Activated CD8-positive, alpha-beta memory T cell treated with anti-CD3 and anti-CD28 coated beads for 24 hours (primary cell): ENCODE measurements at places on chromosomes 13 and 19.
A peak's percentile ranks its signal among the peaks of the same experiment; 100 is the strongest.

GRCh38 chr13:72716776-72717175 lies 10.7 kb downstream of the MZT1 start:
- no peak for DNase-seq

DNA sequence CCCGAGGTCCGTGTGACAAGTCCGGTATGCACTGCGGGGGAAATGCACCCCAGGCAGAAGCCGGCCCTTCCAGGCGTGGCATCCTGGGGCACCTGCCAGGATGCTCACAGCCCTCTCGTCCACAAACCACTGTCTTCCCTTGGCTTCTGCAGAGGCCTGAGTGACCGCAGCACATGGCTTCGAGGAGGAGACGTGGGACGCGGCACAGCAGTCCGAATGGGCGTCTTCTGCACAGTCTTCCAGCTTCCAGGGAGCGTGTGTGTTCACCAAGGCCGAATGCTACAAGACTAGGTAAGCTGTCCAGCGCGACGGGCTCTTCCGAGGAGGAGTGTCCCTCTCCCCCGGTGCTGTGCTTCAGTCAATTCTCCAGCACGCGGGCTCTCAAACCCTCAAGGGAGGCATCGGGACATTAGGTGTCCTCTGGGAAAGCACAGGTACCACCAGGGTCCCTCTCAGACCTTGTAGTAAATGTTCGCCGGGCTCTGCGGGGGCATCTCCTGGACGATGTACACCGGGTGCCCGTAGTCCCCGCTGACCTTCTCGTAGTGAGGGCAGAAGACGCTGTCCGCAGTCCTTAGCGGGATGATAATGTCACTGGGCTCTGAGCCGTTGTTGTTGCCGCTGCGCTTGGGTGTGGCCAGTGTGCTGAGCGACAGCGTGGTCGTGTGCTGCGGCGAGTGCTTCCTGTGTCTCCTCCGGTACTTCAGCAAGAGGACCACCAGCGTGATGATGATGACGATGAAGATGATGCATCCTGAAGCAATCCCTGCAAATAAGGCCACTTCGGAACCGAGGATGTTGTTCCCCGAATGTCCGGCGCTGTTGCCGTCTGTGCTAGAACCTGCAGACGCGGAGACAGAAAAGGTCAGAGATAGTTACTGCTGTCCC lies 42.6 kb downstream of the EFNB2 start:
- DNase-seq = no peak

- DNase-seq = no peak
Observed at GRCh38 chr13:107210723-107211030, 642.7 kb upstream of the ARGLU1 start.

- DNase-seq = no peak
Observed at GRCh38 chr13:47687577-47687976, 313.5 kb downstream of the SUCLA2 start.

- DNase-seq = no peak
Observed at GRCh38 chr19:43847246-43847645, 20.1 kb downstream of the ZNF283 start.

DNA sequence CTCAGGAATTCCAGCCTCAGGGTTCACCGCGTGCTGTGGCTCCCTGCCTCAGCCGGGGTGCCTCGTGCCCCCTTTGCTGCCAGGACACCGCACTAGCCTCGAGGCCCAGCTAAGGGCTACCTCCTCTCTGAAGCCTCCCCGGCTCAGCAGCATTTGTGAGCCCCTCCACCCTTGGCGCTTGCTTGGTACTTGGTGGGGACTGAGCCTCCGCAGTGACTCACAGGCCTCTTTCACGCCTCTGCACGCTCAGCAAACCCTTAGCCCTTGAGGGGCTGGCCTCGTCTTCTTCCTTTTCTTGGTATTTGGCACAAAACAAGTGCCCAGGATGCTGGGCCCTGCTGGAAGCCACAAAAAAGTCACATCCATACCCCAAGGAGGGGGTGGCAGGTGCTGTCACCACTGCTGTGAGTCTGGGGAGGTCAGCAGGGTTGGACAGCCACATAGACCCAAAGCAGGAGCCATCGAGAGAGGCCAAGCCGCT lies 85.4 kb upstream of the TM9SF2 start:
- DNase-seq = peak; percentile 82

GRCh38 chr19:46423188-46423587 lies 5.5 kb downstream of the PNMA8C start:
- DNase-seq = no peak

DNA sequence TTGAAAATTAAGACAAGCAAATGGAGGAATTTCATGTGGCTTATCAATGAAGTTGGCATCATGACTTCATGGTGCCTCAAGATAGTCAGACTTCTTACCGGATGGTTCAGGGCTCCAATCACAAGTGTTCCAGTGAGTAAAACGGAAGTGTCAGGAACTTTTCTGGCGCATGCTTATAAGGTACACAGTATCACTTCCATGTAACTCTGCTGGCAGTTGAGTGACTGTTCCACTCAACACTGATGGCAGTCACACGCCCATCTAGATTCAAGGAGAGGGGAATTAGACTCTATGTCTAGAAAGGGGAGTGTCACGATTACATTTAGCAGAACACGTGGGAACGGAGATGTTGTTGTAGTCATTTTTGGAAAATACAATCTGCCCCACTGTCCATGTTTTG lies 114.3 kb downstream of the KCTD15 start:
- DNase-seq = no peak

DNA sequence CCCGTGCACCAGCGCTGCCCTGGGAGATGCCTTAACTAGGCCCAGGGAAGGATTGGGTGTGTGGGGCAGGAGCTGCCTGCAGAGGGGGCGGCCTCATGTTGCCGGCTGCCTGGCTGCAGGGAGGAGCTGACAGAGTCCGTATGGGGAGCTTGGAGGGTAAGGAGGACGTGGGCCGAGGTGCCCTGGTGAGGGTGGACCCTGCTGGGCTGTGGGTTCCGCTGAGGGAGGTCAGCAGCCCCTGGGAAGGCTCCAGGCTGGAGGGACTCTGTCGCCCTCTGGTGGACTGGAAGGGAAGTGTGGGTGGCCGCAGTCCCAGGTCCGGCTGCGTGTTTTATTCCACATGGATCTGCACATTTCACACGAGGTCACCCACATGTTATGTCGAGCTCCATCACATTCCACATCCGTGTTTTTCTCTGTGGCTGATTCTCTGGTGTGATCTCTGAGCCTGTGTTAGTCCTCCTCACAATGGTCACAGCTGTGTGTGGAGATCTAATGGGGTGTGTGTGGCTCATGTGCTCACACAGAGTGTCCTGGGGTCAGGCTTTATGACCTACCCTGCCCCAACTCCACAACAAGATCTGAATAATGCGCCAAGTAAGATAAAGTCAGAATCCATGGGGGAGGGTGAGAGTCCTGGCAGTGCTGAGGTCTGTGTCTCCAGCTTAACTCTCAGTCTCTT lies 1.8 kb upstream of the CEACAM8 start:
- peak; percentile 77 for DNase-seq

- DNase-seq = no peak
Observed at GRCh38 chr13:76632401-76633044, 253.7 kb downstream of the KCTD12 start.

- DNase-seq = no peak
Observed at GRCh38 chr13:61146571-61146970, 269.1 kb downstream of the PCDH20 start.

DNA sequence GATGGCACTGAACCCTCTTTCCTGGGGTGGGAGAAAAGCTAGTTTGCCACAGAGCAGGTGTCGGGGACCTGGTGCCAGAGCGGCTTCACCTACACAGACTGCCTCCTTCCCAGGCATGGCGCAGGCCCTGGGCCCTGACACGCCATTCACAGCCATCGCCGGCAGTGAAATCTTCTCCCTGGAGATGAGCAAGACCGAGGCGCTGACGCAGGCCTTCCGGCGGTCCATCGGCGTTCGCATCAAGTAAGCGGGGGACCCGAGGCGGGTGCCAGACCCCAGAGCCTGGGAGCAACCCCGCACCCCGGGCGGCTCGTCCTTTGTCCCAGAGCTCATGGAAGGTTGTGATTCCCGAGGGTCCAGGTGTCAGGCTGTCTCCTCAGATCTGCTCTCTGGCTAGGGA lies 10.0 kb downstream of the LHB start:
- no peak for DNase-seq

DNA sequence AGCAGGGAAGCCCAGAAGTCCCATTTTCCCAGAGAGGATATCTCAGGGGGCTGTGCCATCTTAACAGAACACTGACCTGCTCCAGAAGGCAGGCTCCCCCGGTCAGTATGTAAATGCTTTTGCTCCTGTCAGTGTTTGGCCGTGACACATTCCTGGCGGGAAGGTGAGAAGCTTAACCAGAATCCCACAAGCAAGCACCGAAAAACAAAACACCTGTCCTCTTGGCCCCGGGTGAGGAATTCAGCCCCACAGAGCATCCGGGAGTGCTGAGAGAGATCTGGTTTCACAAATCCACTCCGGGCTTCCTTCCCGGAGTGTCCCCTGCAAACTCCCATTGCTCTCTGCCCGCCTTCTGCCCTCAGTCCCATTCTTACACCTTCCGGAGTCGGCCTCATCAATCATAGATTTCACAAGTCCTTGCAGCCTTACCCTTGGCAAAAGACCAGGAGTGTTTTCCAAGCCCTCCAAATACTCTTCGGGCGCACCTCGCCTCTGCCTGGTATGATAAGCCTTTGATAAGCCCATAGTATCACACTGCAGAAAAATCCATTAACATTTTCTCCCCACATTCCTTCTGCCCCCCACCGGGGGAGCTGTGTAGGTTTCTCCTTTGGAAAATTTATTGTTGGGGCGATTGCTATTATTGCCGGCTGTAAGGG lies 12.2 kb downstream of the TPM4 start:
- no peak for DNase-seq

- no peak for DNase-seq
Observed at GRCh38 chr13:103730407-103730806, 664.2 kb upstream of the SLC10A2 start.

- no peak for DNase-seq
Observed at GRCh38 chr13:19117913-19118739, 63.5 kb downstream of the TUBA3C start.

DNA sequence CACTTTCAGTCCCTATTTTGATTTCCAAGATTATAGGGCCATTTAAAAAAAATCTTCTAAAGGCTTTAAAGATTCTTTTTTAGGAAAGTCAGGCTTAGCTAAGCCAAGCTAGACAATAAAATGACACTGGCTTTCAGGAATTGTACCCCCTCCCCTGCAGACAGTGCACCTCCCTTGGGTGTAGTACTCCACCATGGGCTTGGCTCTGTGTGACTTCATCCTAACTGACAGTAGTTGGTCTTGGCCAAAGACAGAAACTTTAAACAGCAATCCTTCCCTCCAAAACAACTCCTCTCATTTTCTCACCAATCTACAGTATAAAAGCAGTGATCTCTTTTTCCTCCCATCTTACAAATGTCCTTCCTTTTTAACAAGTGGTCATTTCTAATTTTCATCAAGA lies 283.0 kb downstream of the DNAJC15 start:
- no peak for DNase-seq

- no peak for DNase-seq
Observed at GRCh38 chr19:28949535-28949934, 263.4 kb downstream of the UQCRFS1 start.

DNA sequence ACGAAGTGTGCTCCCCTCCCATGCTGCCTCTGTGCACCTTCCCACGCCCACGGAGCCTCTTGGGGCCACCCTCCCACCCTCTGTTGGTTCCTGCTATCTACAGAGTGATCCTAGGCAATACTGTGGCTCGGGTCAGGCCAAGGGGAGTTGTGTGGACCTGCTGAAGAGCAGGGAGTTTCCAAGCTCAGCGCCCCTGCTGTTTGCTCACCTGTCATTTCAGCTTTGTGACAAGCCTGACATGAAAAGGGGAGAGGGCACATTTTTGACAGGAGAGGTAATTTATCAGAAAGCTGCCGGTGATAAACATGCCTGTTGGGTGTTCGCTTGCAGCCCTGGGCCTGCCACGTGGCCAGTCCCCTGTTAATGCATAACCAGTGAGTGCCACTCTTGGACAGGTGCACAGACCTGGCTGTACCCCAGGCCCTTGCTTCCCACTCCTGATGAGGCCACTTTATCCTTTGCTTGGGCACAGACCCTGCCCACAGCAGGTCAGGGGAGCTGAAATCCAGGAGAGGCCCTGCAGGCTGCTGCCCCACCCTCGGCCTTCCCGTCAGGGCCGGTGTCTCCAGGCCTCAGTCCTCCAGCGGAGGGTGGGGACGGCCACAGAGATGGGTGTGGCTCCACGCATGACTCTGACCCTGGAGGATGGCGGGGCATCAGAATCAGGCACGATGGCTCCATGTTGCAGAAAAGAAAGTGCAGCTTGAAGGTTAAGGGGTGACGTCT lies 201.5 kb upstream of the GPR12 start:
- no peak for DNase-seq

DNA sequence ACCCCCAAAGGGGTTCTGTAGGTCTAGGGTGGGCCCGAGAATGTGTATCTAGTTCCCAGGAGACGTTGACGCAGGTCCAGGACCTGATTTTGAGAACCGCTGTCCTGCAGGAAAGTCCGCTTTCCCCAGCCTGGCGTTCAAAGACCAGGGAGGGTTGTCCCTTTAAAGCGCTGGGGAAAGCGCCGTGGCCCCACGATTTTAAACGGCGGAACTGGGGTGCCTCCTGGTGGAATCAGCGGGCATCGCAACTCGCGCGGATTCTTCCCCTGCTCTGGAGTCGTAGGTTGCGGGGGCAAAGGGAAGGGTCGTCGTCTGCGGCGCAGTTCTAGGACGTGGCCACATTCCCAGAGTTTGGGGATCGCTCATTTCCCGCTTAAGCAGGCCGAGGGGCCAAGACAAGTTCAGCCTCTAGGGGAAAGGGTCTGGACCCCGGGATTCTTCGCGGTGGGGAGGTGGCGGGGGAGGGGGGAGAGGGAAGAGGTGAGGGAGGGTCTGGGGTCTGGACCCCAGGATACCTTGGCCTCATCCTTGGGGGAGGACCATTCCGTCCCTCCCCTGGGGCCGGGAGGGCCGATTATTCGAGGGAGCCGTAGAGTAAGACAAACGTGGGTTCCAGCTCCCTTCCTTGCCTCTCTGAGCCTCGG lies 7.7 kb downstream of the PNMA8B start:
- peak; percentile 96 for DNase-seq

DNA sequence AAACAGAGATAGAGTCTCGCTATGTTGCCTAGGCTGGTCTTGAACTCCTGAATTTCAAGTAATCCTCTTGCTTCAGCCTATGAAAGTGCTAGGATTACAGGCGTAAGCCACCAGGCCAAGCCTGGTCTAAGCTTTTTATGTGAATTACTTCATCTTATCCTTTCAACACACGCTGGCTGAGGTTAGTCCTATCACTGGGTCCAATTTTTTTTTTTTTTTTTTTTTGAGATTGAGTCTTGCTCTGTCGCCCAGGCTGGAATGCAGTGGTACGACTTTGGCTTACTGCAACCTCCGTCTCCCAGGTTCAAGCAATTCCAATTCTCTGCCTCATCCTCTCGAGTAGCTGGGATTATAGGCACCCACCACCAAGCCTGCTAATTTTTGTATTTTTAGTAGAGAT lies 10.4 kb downstream of the MYO1F start:
- DNase-seq = no peak

DNA sequence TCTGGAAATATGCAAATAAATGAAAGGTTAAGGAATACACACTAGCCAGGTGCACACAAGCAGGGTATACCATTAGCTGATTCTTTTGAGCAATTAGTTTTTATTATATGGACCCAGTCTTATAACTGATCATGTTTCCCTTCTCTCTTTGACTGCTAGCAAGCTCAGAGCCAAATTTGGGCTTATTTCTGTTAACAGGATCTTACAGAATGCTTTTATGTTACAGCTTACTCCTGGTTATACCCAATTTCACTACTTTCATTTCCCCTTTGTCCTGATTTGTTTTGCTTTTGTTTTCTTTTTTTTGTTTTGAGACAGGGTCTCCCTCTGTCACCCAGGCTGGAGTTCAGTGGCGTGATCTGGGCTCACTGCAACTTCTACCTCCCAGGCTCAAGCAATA lies 12.9 kb upstream of the TPT1 start:
- DNase-seq = no peak
